Cardiac ventricle fibroblast (primary cell): ENCODE measurements at places on chromosomes 16 and 17. TPM values are rescaled to one million over a fixed set of nuclear protein-coding genes. Genes with fewer than 3 reads are reported as not detected.

ITGAD gene
- not detected in 2 replicates for total RNA-seq

ATP1B2 gene
- total RNA-seq: 0.10 and 0.12 TPM in 2 replicates

TMEM235 gene
- total RNA-seq: not detected in 2 replicates

HOXB13 gene
- total RNA-seq: not detected in 2 replicates

ASGR1 gene
- total RNA-seq: 0.24 and 0.25 TPM in 2 replicates
